GM23248 (cell line): ENCODE measurements at places on chromosomes 11 and 22.

GRCh38 chr11:71120471-71120896, 131.9 kb downstream of the SHANK2 start:
- DNase-seq = no peak

GRCh38 chr11:75792127-75792731, 22.8 kb upstream of the UVRAG start:
- DNase-seq = no peak

GRCh38 chr22:37601540-37602442, 6.8 kb upstream of the GGA1 start:
- DNase-seq = peak; percentile 66

DNA sequence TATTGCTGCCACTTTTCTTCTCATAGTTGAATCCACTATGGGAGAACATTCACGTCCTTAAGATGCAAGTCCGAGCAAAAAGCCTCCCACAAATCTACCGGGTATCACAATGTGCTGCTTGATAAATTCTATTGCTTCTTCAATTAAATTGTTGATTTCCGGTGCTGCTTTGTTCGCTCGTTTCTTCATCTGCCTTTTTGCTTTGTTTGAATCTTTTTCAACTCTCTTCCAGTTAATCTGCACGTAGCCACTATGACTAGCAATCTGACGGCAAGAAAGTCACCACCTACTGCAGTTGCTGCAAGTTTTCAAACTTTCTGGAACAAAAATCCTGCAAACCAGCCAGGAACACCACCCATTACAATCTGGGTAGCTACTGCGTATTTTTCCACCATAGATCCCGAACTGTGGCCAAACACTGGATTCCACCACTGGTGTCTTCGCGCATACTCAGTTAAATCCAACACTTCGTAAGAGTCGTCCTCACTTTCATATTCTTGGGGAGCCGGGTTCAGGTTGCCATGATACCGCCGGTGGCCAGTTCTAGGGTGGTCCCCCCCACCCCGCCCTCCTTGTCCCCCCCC, 59.1 kb downstream of the CLMP start:
- DNase-seq = peak; percentile 70

DNA sequence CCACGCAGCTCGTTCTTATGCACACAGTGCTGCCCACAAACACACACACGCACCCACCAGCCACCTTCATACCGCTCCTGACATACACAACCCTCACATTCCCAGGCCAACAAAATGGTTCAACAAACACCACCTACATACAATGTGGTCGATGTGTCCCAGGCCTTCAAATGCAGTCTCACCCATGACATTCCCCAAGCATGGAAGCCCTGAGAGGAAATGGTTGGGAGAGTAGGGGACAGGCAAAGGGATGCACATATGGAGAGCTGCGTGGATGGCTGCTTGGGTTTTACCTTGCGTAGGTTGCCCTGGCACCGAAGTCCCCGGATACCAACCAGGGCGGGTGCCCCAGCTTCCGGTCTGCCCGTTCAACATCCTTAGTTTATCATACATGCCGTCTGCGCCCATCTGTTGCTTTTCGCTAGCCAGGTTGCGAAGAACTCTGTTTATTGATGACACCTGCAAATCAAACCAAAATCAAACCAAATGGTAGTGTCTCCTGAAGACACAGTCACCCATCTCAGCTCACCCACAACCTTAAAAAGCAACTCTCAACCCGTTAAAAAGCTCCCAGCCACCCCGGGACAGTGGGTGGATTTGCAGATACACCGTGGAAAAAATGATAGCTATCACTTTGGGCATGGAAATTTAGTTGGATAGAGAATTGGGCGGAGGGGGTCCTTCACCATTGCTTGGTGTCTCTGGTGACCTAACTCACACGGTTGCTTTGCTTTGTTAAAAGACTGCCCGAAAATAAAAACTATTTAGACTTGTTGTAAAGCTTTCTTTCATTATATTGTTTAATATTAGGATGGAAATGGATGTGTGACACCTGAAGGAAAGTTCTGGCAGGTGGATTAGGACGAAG, 10.5 kb downstream of the PAX6 start:
- no peak for DNase-seq

- DNase-seq = peak; percentile 90
Measured at GRCh38 chr11:71580057-71581003, 2.3 kb downstream of the KRTAP5-11 start.

DNA sequence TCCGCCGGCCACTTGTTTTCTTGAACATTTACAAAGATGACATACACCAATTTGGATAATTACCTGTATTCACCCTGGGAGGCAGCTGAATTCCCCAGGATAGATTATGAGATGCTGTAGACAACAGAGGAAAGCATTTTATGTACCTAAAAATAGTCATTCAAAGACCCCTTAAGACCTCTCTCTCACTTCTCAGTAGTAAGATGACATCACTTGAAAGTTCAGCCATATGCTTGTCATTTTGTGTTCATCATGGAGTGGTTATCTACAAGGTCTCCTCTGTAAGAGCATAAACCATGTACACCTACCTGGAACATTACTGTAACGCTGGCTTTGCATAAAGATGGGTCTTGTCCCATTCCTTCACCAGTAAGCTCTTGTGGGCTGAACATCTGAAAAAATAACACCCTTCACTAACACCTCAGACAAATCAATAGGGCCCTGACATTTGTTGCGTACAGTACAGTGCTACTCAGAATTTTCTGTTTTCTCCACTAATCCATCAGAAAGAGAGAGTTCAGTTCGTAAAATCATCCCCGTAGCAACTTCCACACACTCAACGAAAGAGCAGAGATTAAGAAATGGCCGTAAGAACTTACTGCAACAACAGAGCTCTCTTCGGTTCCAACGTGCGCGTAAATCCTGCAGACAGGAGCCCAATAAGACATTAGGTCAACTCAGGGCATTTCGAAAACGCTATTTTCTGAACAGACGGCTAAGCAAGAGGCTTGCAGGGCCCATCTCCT, 15.6 kb upstream of the WDR74 start:
- no peak for DNase-seq

DNA sequence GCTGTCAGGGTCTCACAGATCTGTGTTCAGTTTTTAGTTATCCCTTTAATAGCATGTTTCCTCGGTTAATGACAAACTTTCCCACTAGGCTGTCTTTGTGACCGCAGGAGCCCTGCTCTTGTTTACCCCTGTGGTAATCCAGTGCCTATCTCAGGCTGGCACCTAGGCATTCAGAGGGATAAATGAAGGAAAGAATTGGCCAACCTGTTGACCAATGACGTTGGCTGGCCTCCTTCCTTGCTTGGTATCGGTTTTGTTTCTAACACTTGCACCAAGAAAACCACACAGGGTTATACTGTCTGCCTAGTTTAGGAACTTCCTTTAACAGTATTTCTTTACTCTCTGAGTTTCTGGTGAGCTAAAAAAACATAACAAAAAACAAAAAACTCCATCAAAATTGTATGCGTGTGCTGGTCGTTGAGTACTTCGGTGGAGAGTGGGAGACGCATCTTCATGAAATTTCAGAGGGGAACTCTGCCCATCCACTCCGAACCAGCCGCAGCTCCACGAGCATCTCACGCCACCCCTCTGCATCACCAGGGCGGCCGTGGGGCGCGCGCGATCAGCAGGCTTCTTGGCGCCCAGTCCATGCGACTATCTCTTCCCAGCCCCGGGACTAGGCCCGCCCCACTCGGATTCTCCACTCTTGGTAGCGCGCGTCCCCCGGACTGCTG, 563 bp upstream of the ENDOD1 start:
- peak; percentile 32 for DNase-seq

DNA sequence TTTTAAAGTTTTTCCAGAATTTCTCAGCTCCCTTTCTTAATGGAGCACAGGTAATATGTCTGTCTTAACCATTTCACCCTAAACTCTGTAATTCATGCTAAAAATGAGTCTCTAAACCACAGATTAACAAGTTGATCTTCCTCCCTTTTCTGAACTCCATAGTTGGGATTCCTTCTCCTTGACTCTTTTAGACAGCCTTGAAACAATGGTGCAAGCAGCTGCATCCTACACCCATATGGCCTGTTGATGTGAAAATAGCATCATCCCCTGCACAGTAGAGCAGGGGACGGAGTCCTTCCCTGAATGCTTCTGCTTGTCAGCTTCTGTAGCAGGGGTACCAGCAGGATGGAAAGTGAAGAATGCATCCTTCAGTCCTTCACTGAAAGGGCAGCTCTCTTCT, 192.8 kb upstream of the SORL1-AS1 start:
- peak; percentile 46 for DNase-seq

DNA sequence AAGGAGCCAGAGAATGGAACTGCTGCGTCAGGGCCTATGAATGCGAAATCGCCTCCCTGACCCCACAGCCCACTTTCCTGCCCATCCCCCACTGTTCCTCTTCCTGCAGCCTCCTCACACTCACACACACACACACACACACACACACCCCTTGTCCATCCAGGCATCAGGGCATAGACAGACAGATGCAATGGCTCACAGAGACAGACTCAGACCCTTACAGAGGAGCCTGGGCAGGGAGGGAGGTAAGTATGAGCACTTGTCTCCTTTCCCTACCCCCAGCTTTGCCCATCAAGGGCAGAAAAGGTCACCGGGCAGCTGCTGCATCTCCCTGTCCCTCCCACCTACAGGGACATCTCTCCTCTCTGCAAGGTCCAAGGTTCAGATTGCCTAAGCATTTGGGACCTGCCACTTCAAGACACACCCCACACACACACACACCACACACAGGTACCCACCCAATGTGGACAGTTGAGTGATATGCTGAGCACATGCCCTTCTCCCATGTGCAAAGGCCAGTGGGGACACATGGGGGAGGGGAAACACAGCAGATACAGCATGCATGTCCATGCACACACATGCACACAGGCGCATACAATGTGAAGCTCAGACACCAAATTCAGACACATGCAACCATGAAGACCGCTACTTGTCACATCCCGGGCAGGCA, 2.0 kb upstream of the NRXN2 start:
- no peak for DNase-seq

GRCh38 chr11:75470476-75471080, 37.6 kb upstream of the KLHL35 start:
- no peak for DNase-seq

DNA sequence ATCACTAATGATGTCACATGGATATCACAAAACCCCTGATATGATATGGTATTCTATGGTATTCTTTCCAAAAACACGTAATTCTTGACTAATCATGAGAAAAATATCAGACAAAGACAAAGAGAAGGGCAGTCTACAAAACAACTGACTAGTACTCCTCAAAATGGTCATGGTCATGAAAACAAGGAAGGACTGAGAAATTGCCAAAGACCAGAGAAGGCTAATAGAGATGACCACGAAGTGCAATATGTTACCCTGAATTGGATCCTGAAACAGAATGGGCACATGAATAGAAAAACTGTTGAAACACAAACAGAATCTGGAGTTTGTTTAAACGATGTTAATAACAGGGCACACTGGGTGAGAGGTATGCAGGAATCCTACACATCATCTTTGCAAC, 10.2 kb downstream of the CKAP5 start:
- no peak for DNase-seq

DNA sequence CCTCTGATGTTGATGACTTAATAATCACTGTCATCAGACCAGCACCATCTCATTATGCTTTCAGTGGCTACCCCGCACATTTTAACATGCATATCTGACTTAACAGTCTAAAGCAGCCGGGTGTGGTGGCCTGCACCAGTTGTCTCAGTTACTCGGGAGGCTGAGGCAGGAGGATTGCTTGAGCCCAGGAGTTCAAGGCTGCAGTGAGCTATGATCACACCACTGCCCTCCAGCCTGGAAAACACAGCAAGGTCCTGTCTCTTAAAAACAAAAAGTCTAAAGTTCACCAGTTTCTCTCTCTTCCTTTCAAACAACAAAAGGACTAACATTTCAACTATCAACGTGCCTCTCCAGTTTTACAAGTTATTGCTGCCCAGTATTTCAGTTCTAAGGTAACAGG, 55.3 kb upstream of the GAB2 start:
- DNase-seq = no peak

DNA sequence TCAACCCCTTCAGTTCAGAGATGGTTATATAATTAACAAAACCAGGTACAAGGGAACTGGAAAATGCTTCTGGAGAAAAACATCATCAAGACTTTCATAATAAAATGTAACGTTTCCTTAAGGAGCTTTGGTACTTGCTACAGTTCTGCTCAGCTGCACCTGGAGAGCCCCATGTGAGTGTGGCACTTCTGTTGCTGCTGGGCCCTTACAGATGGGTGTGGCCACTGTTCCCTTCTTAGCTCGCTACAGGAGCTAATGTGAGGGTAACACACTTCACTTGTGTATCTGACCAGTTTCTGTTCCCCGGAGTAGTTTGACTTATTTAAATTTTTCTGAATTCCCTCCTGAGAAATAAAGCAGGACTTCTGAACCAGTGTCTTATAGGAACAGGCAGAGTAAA, 4.0 kb downstream of the POU2AF3 start:
- DNase-seq = no peak
